ENCODE measurements at places on chromosomes 7 and 10. TPM values are rescaled to one million over a fixed set of nuclear protein-coding genes. Genes with fewer than 3 reads are reported as not detected.

GRCh38 chr10:14220026-14220425 is 110.7 kb downstream of the FRMD4A start:
- H3K27ac ChIP-seq: no peak overlapping the region
- H3K4me1 ChIP-seq: no peaks in the 10 kb centered on the region
- H3K36me3 ChIP-seq: no peaks in the 10 kb centered on the region
- H3K27me3 ChIP-seq: no peaks in the 10 kb centered on the region

DNA sequence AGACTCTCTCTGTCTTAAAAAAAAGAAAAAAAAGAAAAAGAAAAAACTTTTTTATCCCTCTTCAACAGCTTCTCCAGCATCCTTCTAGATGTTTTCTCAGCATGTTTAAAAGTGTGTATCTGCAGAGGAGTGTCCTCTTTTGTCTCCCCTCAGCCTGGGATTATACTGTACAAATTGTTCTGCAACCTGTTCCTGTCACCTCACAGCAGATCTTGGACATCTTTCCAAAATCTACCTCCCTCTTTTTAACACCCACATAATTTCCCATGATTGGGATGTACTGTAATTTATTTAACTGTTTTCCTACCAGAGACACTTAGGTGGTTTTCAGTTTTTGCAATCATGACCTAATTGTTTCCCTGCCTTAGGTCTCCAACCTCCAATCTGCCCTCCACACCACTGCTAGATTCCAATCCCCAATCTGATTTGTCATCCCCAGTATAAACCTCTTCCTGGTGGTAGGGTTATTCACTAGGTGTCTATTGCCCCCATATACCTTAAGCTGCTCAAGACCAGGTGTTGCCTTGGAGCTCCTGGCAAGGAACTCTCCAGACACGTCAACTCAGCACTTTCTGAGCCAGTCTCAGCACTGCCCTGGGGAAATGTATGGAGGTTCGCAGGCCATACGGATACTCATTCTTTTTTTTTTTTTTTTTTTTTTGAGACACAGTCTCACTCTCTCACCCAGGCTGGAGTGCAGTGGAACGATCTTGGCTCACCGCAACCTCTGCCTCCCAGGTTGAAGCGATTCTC is 17.6 kb upstream of the DDIT4 start:
- H3K27ac ChIP-seq: no peak overlapping the region
- H3K4me3 ChIP-seq: no peak overlapping the region
- no peak for DNase-seq
- no peaks in the 10 kb centered on the region for H3K27me3 ChIP-seq

- H3K4me1 ChIP-seq: no peaks in the 10 kb centered on the region
- H3K36me3 ChIP-seq: no peaks in the 10 kb centered on the region
- H3K27me3 ChIP-seq: no peaks in the 10 kb centered on the region
- H3K27ac ChIP-seq: no peak overlapping the region
- no peak for DNase-seq
Observed at GRCh38 chr10:36278176-36278575, 636.1 kb upstream of the FZD8 start.

CXCL12 gene
- total RNA-seq: not detected

DNA sequence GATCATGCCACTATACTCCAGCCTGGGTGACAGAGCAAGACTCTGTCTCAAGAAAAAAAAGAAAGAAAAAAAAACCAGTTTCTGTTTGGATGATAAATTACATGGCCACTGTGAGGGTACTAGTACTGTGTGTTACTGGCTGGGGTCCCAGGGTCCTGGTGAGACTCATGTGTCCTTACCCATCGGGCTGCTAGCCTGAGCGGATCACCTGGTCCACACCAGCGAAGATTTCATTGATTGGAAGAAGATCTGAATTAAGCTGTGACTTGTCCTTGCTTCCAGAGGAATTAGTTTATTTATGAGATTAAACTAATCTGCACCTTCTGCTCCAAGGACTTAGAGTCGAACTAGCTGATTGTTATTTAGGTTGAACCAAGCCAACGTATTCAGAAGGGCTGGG is 40.0 kb upstream of the BAMBI start:
- no peaks in the 10 kb centered on the region for H3K4me1 ChIP-seq
- DNase-seq: no peak
- no peak overlapping the region for H3K27ac ChIP-seq
- no peak overlapping the region for H3K4me3 ChIP-seq

DNA sequence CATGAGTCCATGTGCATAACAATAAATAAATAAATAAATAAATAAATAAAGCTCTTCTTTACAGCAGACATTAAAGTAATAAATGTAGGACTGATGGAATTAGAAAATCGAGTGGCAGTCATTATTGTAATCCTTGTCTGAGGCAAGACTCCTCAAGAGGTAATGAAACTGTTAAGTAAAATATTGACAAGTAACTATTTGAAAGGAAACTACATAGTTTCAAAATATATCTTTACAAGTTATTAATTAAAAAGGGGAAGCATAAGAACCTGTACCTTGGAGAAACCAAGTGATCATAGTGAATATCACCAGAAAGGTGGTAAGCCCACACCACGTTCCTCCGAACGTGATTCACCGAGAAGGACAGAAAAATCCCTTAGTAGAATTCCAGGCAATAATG is 285.6 kb upstream of the SORCS1 start:
- H3K4me3 ChIP-seq: no peak overlapping the region
- H3K4me1 ChIP-seq: no peaks in the 10 kb centered on the region
- DNase-seq: no peak
- H3K27ac ChIP-seq: no peak overlapping the region
- H3K36me3 ChIP-seq: no peaks in the 10 kb centered on the region
- H3K27me3 ChIP-seq: no peaks in the 10 kb centered on the region

DNA sequence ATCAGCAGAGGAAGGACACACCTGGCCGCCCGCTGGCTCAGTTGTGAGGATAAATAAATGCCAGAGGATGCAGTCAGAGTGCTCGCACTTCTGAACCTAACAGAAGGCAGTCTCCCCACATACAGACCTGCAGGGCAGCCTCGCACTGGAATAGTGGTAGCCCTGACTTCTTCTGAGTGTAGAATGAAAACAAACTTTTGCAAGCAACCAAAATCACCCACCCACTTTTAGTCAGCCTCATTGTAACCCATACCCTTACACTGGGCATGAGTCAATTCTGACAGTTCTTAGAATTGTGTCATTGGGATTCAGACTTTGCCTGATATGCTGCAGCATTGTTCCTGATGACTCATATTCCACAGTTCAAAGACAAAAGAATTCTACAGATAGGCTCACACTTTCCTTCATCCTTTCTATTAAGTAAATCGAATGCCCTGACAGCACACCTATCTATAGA is 167.0 kb upstream of the CDK1 start:
- H3K27me3 ChIP-seq: no peaks in the 10 kb centered on the region
- H3K27ac ChIP-seq: no peak overlapping the region
- DNase-seq: no peak

DNA sequence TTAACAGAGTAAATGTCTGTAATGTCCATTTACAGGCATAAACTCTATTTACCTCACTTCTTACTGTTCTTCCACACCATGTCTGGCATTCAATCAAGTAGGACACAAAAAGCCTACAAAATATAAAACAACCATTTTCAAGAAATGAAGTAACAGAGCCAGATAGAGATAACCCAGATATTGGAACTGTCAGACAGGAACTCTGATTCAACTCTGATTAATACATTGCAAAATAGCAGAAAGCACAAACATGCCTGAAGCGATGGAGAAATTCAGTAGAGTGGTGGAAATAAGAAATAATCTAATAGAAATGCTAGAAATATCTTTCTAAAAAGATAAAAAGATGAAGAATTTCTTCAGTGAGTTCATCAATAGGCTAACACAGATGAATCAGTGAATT is 964.4 kb downstream of the PCDH15 start:
- no peak for DNase-seq
- no peak overlapping the region for H3K27ac ChIP-seq
- H3K27me3 ChIP-seq: no peaks in the 10 kb centered on the region
- no peak overlapping the region for H3K4me3 ChIP-seq

GRCh38 chr10:4051641-4052151 is 266.7 kb upstream of the KLF6 start:
- no peak overlapping the region for H3K4me3 ChIP-seq
- DNase-seq: no peak
- H3K27ac ChIP-seq: no peak overlapping the region

COL28A1 gene
- not detected for total RNA-seq

DNA sequence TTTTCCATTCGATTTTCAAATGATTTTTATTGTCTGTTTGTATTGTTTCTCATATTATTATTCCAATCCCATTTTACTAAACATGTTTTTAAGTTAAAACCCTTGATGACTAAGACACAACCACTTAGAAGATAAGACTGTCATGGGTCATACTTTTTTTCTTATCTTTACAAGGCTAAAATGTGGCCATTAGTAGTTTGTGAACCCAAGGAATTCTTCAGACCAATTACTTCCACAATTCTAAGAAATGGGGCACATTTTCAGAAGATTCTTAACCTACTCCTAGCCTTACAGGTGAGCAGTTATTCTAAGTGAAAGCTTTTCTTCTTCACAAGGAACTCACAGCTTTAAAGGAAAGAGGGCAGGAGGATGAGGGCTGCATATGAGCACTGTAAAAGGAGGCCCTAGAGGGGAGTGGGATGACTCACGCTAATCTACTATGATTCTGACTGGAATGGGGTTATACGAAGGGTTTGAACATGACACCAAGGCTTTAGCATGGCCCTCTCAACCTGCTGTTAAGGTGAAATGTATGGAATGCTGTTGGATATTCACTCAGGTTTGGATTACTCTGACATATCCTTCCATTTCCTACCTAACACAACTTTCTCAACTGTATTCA is 81.0 kb downstream of the SORCS1 start:
- H3K4me3 ChIP-seq: no peak overlapping the region
- no peak for DNase-seq
- H3K27ac ChIP-seq: no peak overlapping the region
- no peaks in the 10 kb centered on the region for H3K36me3 ChIP-seq

- H3K4me1 ChIP-seq: no peaks in the 10 kb centered on the region
- no peaks in the 10 kb centered on the region for H3K36me3 ChIP-seq
- no peak overlapping the region for H3K4me3 ChIP-seq
- no peak for DNase-seq
- no peak overlapping the region for H3K27ac ChIP-seq
- no peaks in the 10 kb centered on the region for H3K27me3 ChIP-seq
Observed at GRCh38 chr10:119399466-119399865, 143.1 kb downstream of the RGS10 start.

KIAA1549 gene
- total RNA-seq: 1.1 TPM

GRCh38 chr10:99369126-99369525 is 40.0 kb downstream of the CNNM1 start:
- no peak for DNase-seq
- no peaks in the 10 kb centered on the region for H3K27me3 ChIP-seq
- H3K4me1 ChIP-seq: no peaks in the 10 kb centered on the region
- no peak overlapping the region for H3K4me3 ChIP-seq
- H3K36me3 ChIP-seq: no peaks in the 10 kb centered on the region

DNA sequence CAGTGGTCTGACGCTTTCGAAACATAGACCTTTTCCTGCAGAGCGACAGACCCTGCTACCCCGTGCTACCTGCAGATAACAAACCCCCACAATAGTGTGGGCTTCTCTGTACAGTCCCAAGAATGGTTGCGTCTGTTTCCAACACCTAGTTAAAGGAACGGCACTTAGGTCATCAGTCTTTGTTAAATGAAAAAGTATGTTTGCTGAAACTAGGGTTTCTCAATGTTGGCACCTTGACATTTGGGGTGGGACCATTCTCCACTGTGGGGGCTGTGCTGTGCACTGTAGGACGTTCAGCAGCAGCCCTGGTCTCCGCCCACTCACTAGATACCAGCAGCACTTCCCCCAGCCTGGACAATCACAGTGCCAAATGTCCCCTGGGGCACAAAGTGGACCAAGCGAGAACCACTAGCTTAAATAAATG is 13.7 kb downstream of the TECTB start:
- no peak overlapping the region for H3K27ac ChIP-seq
- no peaks in the 10 kb centered on the region for H3K36me3 ChIP-seq
- no peak for DNase-seq
- no peaks in the 10 kb centered on the region for H3K4me1 ChIP-seq
- no peaks in the 10 kb centered on the region for H3K27me3 ChIP-seq
- H3K4me3 ChIP-seq: no peak overlapping the region

DNA sequence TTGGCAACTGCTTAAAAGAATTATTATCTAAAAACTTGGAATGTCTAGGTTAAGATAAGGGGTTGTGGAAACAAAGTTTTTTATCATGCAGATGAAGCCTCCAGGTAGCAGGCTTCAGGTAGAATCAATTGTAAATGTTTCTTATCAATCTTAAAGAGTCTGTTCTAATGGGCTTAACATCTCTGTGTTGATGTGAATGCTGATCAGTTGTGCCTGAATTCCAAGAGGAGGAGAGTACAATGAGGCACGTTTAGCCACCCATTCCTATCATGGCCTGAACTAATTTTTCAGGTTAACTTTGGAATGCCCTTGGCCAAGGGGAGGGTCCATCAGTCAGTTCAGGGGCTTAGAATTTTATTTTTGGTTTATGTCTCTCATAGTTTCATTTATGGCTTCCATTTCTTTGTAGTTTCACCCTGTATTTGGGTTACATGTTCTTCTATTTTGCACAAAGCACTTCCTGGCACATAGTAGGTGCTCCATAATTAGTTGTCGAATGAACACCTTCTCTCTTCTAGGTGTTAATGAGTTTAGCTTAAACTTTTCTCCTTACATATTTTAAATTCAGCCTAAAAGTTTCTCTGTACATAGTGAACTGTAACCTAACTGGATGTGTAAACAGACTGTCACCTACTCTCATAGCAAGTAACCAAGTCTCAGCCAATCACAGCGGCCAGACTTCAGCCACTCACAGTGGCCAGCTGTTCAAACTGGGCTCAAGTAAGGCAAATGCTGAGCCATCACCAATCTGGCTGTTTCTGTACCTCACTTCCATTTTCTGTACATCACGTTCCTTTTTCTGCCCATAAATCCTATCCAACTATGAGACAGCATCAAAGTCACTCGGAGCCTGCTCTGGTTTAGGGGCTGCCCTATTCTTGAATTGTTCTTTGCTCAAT is 34.7 kb downstream of the ALOX5 start:
- H3K4me3 ChIP-seq: no peak overlapping the region
- DNase-seq: no peak
- no peaks in the 10 kb centered on the region for H3K4me1 ChIP-seq

DNA sequence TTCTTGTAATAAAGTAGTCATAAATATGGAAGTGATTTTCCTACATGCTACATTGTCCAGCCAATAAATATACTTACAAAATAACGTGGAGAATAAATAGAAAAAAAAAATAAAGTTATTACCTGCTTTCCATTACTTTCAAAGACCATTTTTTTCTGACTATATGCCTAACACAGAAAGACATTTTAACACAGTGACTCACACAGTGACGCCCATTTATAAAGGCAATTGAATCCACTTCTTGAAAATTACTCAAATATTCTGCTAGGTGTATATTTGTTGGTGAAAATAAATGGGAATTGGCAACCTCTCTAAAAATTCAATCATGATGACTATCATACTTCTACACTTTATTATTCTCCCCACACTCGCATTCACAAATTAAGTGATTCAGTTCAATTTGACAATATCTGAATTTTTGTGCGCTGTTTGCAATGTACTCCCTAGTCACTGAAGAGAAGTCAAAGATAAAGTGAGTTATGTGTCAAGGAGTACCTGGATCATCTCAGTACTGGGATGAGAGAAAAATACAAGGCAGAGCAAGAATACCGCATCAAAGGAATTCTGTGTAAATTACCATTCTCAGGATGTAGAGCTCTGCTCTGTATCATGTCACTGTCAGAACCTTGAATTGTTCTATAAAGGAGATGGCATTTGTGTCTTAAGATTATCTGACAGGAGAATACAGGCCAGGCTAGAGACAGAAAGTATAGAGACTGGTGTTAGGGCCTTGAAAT is 642.7 kb downstream of the IPMK start:
- H3K4me1 ChIP-seq: no peaks in the 10 kb centered on the region
- H3K36me3 ChIP-seq: no peaks in the 10 kb centered on the region
- no peaks in the 10 kb centered on the region for H3K27me3 ChIP-seq
- H3K27ac ChIP-seq: no peak overlapping the region
- no peak overlapping the region for H3K4me3 ChIP-seq

PKD1L1 gene
- 0.18 TPM for total RNA-seq

CALCR gene
- total RNA-seq: not detected

Measured in CD8-positive, alpha-beta memory T cell (primary cell).